ENCODE measurements at places on chromosomes 2 and 18.

DNA sequence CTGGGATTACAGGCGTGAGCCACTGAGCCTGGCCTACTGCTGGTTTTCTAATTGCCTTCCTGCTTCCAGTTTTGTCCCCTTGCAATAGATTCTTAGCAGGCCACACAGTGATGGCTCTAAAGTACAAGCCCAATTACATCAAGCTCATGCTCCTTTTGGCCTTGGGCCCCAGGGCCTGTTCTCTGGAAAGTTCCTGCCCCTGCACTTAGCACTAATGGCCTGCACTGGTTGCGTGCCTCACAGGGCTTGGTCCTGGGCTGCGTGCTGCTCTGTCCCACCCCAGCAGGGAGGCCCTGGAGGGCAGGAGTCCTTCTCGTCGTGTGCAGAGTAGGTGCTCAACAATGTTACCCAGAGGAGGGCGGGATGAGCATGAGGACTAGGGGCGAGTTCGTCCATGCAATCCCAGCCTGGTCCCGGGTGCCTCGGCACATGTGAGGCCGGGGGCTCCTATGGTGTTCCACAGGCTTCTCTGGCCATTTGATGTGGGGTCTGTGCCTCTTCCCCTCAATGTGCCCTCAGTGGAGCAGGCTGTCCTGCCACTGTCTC lies 51.7 kb downstream of the PDCL3 start:
- DNase-seq, result no peak

DNA sequence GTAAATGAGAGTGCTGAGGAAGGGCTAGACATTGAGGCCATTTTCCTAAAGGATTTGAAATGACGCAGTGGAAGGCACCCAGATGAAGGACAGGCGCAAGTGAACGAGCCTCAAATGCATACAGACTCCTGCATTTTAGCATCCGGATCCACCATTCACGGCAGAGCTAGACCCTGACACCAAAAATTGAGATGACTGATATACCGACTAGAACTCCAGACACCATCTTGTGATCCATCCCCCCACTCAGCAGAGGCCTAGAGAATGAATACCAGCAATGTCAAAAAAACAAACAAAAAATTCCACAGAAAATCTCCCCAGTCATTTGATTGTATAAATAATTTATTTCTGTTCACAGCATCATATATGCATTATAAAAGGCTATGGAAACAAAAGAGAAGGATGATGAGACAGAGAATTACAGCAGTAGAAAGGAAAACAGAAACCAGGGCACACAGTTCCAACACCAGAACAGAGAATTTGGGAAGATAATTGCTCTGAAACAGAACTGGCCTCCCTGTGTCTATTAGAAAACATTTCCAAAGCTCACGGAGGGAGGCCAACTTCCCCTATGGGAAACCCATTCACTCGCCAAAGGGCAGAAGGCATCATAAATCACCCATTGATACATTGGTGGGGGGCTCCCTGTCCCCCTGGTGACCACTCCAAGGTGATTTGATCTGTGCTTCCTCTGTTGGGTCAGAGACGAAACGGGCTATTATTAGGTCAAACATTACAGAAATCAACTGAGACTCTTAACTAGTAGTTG lies 4.0 kb downstream of the ARL4C start:
- DNase-seq, result no peak

GRCh38 chr2:216837740-216838139 lies 22.1 kb downstream of the TNP1 start:
- no peak for DNase-seq

GRCh38 chr2:47386551-47386950 lies 16.4 kb upstream of the MSH2 start:
- DNase-seq, result no peak

DNA sequence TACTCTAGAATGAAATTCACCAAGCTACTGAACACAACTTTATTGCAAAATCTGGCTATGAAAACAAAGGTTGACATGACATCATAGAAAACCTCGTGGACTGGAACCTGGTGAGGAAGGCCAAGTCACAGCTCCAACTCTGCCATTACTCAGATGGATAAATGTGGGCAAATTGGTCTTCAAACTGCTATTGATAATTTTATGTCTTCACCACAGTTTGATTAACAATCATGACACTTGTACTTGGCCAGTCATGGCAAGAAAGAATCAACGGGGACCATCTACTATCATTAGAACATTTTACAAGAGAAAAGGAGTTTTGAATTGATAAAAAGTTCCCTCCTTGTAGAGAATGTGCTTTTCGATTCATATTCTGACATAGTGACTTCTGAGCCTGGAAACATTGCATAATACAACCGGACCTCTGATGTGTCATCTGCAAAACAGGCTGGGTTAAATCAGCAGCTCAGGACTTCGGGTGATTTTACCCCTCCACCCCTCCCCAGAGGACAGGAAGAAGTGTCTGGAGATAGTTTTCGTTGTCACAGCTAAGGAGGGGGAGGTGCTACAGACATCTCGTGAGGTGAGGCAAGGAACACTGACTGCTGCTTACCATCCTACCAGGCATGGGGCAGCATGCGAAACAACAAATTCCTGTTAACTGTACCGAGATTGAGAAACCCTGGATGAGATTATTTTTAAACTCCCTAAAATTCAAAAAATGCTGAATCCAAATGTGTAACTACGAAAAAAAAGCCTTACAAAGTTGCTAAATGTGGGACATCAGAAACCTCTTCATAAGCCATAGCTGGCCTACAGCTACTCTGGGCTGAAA lies 8.4 kb downstream of the L3MBTL4 start:
- DNase-seq, result no peak

DNA sequence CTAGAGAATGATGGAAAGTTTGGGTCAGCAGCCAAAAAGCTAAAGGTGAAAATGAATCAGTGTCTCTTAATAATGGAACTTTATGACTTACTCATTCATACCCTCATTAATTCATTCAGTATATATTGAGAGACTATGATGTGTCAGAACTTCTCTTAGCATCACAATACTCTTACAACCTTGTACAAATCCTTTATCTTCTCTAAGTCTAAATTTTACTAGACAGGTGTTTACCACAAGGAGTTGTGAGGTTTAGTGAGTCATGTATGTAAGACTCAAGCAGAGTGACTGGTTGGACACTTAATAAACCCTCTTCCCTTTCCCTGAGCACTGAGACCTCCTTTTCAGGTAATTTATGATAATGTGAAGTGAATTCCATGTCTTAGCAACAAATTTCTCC lies 129.6 kb downstream of the PPP1R1C start:
- no peak for DNase-seq

DNA sequence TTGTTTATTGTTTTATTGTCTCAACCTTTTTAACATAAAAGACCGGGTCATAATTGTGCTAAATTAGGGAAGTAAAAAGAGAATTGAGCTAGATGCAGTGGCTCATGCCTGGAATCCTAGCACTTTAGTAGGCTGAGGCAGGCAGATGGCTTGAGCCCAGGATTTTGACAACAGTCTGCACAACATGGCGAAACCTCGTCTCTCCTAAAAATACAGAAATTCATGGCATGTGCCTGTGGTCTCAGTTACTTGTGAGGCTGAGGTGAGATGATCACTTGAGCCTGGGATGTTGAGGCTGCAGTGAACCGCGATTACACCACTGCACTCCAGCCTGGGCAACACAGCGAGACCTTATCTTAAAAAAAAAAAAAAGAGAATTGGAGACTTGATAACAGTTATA lies 104.2 kb upstream of the TTC27 start:
- no peak for DNase-seq

DNA sequence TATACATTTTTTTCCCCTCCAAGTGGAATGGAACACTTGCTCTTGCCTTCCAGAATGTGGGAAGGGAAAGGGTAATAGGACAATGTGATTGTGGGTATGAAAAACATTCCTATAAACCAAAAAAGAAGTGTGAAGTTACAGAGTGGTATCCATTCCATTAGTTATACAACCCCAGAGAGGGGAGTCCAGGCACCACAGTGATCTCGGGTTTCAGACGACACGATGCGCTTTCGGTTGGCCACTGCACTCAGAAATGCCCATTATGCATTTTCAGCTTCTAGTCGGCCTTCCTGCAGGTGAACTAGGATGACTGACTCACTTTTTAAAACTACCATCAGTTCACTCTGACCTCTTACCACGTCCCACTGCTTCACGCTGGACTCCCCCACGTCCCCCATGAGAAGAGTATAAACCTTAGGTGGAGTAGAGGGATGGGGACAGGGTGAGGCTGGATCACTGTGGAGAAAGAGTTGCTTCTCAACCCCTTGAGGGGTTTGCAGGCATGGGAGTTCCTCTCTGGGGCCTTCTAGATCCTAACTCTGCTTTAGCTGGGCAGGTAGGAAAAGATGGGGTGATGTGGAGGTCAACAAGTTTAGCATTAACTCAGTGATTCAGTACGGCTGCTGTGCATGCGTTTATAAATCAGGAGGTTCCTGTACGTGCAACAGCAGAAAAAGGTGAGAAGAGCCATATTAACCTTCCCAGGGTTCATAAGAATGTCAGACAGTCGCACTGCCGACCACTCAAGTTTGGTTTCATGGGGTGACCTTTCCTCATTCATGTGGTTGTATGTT lies 50.5 kb downstream of the ZNF532 start:
- DNase-seq, result no peak

DNA sequence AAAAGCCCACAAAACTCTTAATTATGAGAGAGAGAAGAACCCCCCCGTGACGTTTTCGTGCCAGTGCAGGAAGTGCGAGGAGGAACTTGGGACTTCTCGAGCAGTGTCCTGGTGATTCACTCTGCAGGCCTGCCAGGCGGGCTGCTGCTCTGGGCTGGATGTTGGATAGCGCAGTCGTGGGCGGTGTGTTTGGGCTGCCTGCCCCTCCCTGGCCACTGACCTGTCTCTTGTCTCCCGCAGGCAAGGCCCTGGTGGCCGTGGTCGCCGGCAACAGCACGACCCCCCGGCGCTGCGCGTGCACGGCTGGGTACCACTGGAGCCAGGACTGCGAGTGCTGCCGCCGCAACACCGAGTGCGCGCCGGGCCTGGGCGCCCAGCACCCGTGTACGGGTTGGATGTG lies 29.0 kb downstream of the TNFRSF11A start:
- DNase-seq, result no peak

GRCh38 chr2:20666005-20666303 lies 990 bp upstream of the GDF7 start:
- DNase-seq, result no peak

DNA sequence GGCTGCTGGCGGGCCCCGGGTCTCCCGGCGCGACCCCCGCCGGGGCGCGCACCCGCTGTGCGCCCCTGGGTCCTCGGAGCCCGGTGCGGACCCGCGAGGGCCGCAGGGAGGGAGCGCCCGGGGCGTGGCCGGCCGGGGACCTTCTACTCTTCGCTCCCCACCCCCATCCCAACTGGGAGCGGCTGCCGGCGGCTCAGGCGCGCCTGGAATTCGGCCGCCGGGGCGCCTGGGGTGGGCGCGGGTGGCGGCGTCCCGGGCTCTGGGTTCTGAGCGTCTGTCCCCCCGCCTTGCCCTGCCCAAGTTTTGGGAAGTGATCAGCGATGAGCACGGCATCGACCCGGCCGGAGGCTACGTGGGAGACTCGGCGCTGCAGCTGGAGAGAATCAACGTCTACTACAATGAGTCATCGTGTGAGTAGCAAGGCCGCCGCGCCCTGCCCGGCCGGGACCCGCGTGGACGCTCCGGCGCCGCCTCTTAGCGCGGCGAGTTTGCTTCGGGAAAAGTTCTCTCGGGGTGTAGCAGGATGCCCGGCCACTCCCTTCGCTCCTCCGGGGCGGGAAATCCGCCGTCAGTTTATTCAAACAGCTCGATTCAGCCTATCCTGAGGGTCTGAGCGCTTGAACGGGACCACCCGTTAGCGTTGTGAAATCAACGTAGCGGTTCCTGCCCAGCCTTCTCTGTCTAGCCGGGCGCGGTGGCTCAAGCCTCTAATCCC lies 502 bp downstream of the TUBB6 start:
- DNase-seq, result no peak

GRCh38 chr18:45413180-45413836 lies 202.0 kb upstream of the SLC14A2 start:
- no peak for DNase-seq

DNA sequence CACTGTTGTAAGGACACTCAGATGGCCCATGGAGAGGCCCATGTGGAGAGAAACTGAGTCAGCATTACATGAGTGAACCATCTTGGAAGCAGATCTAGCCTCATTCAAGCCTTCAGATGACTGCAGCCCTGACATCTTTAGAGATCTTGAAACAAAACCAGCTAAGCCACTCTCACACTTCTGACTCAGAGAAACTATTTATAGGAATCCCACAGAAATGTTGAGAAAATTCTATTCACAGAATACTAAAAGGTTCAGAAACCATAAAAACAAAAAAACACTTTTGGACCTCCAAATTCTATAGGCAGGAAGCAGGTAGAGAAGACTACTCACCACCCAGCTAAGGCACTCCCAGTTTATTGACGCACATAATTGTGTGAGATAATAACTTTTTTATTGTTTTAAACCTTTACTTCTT lies 8.7 kb downstream of the TMEM169 start:
- no peak for DNase-seq

- DNase-seq, result peak; percentile 60
These were observed at the start of gene TMEM200C for GRCh38 chr18:5895299-5895875. Gene TMEM200C (minus strand): TSS chr18:5895522. CDS start chr18:5892063, 3,459 bp downstream.

DNA sequence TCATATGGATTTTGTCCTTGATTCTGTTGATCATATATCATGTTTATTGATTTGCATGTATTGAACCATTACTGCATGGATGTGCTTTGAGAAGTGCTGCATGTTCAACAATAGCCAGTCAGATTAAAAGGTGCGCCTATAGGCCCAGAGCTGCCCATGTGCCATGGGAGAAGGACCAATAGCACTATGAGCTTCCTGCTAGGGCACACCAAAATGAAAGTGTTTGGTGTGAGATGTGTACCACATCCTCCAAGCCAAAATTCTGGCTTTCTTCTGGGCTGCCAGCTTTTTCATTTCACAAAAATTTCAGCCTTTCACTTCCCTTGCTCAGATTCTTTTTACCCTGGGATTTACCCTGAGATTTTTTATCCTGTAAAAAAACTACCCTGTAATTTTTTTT lies 34.8 kb upstream of the MMADHC start:
- no peak for DNase-seq

DNA sequence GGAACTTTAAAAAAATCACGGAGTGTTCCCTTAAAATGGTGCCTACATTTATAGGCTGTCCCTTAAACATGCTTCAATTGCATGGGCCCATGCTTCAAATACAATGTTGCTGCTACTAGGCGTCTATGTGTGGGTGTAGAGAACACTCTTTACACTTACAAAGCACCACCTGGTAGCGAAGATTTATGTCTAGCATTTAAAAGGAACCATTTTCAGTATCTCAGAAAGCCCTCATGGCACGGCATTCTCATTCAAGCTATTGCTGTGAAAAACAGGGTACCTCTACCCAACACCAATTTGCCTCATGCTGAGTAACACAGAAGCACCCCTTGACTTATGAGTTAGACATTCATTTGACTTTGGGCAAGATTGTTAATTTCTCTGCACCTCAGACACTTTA lies 112.9 kb upstream of the CNTNAP5 start:
- no peak for DNase-seq

Data from NCI-H345 (cell line).